ENCODE measurements at places on chromosomes 12 and 14.

GRCh38 chr12:43749016-43749415 lies 9.6 kb downstream of the PUS7L start:
- DNase-seq = no peak

DNA sequence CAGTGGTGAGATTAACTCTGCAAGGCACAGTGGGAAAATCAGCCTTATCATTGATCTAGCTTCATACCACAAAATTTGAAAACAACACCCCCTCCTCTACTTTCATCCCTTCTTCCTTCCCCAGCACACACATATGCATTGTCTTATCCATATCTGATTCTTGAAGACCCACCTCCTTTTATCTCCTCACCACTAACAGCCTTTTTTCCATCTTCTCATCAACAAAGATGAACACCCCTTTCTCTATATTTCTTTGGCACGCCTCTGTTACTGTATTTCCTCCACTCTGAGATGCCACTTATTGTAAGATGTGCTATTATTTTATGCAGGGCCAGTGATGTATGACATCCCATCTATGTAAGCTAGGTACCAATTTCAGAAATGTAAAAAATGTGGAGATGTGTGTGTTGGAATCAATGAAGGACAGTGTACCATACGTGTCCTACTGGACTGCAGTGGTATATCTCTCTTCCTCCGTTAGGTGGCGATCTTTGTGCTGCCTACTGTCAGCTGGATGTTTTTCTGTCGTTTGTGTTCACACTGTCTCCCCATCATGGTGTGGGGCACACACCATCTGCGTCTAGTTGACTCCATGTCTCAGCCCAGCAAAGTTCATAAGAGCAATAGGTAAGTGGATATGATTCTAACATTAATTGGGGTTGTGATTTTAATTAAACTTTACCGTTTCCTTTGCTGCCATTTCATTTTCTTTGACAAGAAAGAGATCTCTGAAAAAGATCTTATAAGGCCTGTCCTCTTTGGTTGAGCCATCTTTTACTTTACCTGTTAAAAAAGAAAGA lies 24.0 kb downstream of the CCDC38 start:
- DNase-seq = no peak

DNA sequence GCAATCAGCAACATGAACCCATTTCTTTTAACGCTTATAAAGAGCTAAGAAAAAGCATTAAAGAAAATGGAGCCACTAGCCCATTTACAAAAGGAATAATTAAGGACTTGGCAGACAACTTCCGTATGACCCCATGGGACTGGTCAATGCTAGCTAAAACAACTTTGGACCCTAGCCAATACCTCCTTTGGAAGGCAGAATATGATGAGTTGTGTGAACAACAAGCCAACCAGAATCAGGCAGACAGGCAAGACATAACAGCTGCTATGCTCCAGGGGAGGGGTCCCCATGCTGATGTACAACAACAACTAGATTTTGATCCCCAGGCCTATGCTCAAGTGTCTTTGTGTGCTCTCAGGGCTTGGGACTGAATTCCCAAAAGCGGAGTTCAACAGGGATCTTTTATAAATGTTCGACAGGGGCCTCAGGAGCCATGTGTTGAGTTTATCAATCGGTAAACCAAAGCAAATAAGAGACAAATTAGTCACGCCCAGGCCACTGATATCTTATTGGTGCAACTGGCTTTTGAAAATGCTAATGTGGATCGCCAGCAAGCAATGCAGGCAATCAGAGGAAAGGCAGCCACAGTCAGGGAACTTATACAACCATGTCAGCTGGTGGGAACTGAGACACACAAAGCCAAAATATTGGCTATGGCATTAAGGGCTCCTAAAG lies 254.4 kb upstream of the DIO2 start:
- no peak for DNase-seq

- no peak for DNase-seq
These were observed 10.2 kb upstream of the CPNE8 start for GRCh38 chr12:38915429-38916182.

DNA sequence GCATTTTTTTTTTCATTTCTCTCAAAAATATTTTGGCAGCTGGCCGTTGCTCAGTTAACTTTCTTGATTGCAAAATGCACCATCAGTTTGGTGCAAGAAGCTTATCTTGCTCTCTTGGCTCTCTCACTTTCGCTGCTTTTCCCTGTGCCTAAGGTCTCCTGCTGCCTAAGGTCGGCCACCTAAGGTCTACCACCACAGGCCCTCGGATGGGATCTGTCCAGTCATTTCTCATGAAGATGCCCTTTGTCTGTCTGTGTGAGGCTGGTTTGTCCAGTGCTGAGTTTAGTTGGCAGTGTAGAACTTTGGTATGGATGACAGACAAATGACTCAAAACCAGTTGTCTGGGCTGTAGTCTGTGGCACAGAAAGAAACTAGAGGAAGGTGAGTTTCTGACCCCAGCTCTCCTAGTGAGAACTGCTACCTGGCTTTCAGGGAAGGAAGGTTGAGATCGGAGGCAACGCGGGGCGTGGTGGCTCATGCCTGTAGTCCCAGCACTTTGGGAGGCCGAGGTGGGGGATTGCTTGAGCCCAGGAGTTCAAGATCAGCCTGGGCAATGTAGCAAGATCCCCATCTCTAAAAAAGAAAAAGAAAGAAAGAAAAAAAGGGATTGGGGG lies 2.6 kb downstream of the MLXIP start:
- DNase-seq = no peak

- peak; percentile 73 for DNase-seq
These were observed 56.5 kb downstream of the GTF2A1 start for GRCh38 chr14:81164167-81164774.

- DNase-seq = no peak
These were observed 229.8 kb upstream of the LRIG3 start for GRCh38 chr12:59149995-59150642.

DNA sequence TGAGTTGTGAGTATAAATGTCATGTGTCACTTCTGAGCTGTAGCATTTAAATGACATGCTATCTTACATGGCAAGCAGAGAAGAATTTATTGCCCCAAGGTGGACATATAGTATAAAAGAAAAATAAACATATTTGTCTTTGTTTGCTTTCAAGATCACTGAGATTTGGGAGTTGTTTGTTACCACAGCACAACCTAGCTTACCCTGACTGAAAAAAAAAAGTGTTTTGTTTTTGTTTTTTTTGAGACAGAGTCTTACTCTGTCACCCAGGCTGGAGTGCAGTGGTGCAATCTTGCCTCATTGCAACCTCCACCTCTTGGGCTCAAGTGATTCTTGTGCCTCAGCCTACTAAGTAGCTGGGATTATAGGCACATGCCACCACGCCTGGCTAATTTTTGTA lies 596.5 kb downstream of the MED13L start:
- DNase-seq = no peak

DNA sequence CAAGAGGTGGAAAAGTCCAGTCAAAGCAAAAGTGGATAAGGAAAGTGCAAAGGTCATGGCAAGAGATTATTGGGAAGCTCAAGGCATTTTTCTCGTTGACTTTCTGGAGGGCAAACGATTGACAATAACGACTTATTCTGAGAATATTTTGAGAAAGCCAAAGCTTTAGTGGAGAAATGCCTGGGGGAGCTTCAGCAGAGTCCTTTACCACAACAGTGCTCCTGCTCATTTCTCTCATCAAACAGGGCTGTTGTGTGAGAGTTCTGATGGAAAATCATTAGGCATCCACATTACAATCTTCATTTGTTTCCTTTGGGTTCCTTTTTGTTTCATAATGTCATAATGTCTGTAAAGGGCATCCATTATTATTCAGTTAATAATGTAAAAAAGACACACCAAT lies 26.9 kb downstream of the PRB3 start:
- DNase-seq = no peak

DNA sequence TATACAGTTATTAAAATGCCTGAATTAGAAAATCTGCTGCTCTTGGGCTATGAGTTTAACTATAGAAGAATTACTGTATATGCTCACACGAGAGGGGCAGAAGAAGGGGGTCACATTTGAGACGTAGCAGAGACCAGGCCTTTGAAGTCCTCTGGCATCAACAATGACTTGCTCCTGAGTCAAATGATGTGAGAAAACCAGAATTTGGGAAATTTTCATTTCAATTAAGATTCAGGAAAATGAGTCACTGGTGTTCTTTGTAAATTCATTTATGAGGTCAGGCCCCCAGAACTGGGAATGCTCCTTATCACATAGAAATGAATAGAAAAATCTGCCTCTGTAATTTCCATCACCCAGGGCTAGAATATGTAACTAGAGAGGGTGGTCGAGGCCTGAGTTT lies 92.9 kb downstream of the APAF1 start:
- DNase-seq = no peak

- DNase-seq = no peak
These were observed 80.9 kb downstream of the TESC start for GRCh38 chr12:117018276-117018675.

DNA sequence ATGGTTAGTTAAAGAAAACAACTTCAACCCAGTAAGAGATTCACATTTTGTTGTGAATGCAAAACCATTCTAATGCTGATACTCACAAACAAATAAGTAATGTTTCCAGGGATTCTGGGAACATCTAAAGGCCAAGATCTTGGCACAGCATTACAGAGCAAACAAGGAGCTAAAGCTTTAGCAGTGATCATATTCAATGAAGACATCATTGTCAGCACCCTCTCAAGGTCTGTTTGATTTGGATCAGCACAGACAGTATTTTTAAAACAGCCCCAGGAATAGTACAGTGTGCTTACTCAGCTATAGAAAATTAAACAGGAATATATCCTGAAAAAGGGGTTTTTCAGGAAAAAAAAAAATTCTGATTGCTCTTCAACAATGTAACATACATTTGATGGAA lies 71.4 kb downstream of the TMEM260 start:
- DNase-seq = no peak

DNA sequence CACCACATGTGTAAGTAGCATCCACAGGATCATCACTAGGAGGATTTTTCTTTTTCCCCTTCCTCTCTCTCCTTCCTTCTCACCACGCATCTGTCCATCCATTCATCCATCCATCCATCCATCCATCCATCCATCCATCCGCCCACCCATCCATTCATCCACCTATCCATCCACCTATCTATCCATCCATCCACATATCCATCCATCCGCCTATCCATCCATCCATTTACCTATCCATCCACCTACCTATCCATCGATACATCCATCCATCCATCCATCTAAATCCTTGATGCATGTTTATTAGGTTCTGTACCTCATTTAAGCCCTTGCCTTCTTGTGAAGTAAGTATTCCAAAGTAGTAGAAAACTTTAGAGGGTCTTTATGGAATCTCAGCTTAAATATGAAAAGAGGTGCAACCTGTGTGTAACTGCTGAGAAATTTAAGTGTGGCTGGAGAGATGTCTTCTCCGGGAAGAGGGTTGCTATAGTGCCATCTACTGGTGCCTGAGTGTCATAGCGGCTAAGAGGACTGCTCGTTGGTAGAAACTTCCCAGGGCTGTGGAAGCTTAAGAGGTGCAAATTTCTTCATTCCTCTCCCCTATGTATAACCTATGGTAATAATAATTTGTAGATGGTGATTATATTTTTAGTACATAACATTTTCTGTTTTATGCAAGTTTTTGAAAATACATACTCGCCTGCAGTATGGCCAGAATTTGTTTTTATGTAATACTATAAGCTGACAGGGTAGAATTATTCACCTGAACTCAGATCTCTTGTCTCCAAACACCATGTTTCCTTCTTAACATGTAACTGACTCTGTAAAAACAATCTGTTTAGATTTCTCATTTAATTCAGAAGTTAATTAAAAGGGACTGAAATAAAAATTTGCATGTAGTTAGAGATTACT lies 46.0 kb downstream of the MYO1H start:
- DNase-seq = peak; percentile 10

GRCh38 chr12:71683633-71684032 lies 2.2 kb upstream of the TMEM19 start:
- no peak for DNase-seq

DNA sequence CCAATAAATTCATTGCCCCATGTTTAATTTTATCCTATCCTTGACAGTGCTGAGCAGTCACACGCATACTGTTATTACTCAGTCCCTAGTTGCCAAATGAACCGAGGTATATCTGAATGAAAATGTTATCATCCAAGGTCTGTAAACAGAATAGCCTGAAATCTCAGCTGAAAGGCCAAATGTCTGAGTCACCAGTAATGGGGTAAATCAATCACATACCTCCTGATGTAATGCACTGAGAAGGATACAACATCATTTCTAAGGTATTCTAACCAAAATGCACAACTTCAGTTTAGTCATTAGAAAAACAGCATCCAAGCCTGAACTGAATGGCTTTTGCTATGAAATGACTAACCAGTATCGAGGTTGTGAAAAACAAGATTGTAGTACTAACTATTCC lies 228.6 kb downstream of the DPF3 start:
- no peak for DNase-seq

DNA sequence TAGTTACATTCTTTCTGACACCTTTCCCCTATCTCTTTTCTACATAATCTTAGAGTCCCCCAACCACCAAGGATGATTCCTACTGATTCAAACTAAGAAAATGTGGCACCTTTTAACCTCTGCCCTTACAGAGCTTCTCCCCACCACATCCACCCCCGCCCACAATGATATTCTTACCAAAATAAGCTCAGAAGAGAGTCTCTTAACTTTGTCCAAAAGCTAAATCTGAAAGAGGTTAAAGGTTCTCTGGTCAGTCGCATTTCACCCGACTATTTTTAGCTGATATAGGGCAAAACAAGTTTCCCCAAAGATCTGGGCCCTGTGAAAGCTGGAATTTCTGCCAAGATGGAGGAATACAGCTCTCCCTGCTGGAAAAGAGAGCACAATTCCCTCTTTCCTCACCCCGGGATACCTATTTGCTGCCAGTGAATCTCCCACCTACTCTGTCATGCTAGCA lies 128.6 kb downstream of the ZFP36L1 start:
- DNase-seq = peak; percentile 46

DNA sequence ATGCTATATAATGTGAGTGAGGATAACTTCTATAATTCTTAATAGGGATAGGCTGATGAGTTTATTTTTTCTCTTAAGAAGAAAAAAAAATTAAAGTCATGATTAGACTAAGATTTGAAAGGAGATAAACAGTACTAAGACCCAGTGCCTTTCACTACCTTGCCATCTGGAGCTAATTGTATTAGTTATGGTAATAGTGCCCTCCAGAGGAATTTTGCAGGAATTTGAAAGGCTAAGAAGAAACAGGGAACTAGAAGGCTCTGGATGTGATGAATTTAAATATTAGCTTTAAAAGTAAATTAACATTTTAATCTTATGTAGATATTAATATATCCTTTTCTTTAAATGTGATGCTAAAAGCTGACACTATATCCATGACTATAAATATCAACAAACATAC lies 36.6 kb upstream of the PIK3C2G start:
- DNase-seq = no peak

GRCh38 chr12:118549510-118549980 lies 173.2 kb downstream of the SUDS3 start:
- DNase-seq = no peak

- no peak for DNase-seq
These were observed 89.1 kb downstream of the BBS10 start for GRCh38 chr12:76259106-76259505.

DNA sequence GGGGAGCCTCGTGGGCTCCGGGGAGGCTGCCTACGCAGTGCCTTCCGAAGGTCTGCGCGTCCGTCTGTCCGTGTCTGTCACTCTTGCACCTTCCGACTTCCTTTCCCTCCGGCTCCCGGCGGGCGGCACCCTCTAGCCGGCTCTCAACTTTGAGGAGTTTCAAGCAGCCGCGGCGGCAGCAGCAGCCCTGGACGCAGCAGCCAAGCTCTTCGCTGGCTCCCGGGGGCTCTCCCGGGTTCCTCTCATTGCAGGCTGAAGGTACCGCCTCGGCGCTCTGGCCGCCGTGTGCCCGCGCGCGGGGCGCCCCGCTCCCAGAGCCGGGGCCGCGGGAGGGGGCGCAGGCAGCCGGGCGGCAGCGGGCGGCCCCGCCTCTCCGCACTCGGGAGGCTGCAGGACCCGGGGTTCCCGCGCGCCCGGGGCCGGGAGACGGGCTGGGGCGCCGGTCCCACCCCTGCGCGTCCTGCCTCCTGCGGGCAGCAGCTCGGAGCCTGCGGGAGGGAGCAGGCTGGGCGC lies at the start of the genes AMIGO2 and PCED1B:
AMIGO2 (minus strand) TSS at position 492 of the 513 bp plus-strand sequence. CDS start 957 bp downstream, outside the sequence.
PCED1B (plus strand) TSS at position 154 of the 513 bp plus-strand sequence. CDS start 155,443 bp downstream, outside the sequence.
- DNase-seq = peak; percentile 57
